ENCODE measurements at places on chromosomes 11 and 22.
A peak's percentile ranks its signal among the peaks of the same experiment; 100 is the strongest.

GRCh38 chr22:30158744-30159500 lies 78.7 kb downstream of the HORMAD2 start:
- no peak for DNase-seq

- no peak for DNase-seq
Measured at GRCh38 chr11:10716122-10716521, 22.6 kb upstream of the IRAG1 start.

DNA sequence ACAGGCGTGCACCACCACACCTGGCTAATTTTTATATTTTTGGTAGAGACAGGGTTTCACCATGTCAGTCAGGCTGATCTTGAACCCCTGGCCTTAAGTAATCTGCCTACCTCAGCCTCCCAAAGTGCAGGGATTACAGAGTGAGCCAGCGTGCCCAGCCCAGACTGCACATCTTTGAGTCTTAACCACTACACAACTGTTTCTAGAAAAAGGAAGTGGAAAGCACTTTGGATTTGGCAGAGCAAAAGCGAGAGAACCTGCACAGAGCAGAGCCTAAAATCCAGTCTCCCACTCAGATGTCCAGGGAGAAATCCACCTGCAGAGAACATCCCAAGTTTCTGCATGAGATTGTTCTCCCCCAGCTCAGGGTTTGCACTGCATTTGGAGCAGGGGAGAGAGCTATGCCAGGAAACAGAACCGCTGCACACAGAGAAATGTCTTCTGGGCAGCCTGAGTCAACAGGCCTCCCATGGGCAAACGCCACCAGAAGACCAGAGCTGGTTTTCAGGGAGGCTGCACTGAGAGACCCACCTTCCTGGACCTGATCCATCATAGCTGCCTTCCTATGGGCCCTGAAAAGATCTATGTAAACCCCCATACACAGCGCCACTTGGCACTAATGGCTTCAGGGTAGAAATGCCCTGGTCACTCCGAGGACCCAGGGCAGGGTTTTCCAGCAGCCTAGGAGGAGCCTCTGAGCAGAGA lies 54.0 kb downstream of the RPUSD4 start:
- no peak for DNase-seq

DNA sequence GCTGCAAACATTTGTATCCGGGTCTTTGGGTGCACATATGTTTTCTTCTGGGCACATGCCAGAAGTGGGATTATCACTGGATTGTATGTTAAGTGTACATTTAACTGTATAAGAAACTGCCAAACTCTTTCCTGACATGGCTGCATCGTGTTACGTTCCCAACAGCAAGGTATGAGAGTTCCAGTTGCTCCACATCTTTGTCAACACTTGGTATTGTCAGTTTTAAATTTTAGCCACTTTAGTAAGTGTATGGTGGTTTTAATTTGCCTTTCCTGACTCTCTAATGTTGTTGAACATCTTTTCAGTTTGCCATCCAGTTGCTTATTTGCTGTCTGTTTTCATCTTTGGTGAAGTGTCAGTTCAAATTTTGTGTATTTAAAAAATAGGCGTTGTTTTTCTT lies 22.5 kb upstream of the SMIM38 start:
- DNase-seq, result no peak

- no peak for DNase-seq
Measured at GRCh38 chr11:41866525-41866924, 407.1 kb upstream of the LRRC4C start.

DNA sequence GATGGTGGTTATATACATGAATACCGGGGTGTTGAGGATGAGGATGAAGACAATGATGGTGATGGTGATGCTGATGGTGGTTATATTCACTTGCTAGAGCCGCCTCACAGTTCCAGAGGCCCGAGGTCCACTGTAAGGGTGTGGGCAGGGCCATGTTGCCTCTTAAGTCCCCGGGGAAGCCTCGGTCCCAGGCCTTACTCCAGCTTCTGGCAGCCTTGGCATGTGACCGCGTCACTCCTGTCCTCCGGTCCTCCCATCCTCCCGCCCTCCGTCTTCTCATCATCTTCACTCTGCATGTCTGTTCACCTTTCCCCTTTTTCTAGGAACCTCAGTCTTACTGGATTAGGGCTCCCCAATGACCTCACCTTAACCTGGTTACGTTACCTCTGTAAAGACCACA lies 54.6 kb downstream of the IGLL1 start:
- DNase-seq, result no peak

DNA sequence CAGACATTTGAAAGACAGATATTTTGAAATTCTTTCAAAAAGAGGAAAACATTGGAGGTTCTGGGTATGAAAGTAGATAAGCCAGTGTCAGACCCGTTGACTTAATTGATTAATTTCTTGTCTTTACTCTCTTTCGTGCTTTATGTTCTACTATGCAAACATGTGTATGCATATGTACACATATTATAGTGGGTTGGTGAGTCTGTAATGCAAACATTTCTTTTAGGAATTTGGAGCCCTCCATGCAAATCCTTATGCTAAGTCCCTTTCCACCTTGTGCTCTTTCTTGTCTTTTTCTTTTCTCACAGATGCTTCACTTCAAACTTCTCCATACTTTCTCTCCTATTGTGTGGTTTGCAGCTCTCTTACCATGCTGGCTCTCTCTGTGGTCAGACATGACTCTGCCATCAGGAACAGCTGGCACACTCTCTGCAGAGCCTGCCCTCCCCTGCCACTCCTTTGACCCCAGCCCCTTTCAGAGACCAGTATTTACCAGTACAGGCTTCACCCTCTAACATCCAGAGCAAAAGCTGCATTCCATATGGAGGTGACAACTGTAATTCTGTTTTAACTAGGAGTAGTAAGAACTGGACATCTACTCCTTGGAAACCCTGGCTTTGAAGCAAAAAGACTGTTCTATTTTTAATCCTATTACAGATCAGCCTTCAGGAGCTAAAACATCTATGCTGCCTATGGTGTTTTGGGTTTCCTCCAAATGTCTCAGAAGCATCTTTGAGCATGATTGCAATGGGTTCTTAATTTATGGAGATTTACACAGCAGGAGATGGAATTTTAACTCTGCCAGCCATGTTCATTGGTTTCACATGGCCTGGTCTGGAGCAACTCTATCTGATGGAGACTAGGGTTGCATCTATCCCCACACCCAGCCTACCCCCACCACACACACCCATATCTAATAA lies 386.9 kb upstream of the FAT3 start:
- DNase-seq, result no peak

GRCh38 chr11:408154-409007 lies 6.4 kb downstream of the SIGIRR start:
- DNase-seq, result no peak

- DNase-seq, result peak; percentile 54
Measured at GRCh38 chr22:41966607-41967240, 2.5 kb upstream of the SEPTIN3 start.

Data from GM12878 (cell line).